ENCODE measurements at places on chromosomes 3 and 15. TPM values are rescaled to one million over a fixed set of nuclear protein-coding genes. Genes with fewer than 3 reads are reported as not detected.

CACNA2D3 gene
- 14.4 TPM for total RNA-seq

DNA sequence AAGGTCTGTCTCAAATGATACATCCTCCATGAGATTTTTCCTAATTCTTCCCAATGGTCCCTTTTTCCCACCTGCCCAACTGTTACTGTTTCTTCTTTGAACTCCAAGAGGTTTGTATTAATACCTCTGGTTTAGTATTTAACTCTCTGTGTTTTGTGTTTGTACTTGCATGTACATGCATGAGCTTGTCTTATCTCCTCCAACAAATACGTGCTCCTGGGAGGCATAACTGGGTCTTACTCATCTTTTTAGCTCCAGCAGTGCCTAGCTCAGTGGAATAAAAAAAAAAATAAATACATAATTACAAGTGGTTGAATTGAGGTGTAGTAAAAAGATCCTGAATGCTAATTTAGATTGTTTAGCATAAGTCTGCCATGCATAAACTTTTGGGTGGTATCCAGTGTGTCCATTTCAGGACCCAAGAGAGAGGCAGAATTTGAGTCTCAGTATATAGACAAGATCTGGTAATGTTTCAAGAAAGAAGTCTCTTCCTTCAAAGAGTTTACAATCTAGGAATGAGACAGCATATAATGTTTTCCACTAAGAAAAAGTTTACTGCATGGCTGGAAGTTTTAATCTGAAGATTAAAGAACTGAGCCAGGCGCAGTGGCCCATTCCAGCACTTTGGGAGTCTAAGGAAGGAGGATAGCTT is 1.7 kb upstream of the LYSMD2 start:
- no peaks in the 10 kb centered on the region for H3K27me3 ChIP-seq
- DNase-seq: no peak
- H3K4me1 ChIP-seq: peaks cover 20% of the 10 kb centered on the region

DNA sequence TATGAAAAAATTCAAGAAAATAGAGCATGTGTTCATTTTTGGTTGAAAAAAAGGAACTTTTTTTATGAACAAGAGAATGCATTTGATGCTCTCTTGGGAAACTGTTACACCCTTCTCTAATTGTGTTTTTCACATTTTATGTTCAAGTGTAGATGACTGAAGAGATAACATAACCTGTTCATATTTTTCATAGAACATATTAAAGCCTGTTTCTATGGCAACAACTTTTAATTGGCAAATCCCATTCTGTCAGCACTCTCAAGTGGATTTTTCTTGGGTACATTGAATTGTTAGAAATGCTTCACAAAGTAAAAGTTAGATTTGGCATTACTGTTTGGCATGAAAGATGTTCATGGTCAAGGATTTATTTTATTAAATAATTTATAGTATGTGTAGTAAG is 117.5 kb downstream of the MBNL1 start:
- DNase-seq: no peak
- peak overlapping the region; percentile 45 for H3K4me3 ChIP-seq
- H3K4me1 ChIP-seq: peaks cover 89% of the 10 kb centered on the region
- H3K27ac ChIP-seq: peak overlapping the region; percentile 95
- no peaks in the 10 kb centered on the region for H3K27me3 ChIP-seq

- H3K4me3 ChIP-seq: no peak overlapping the region
- no peaks in the 10 kb centered on the region for H3K36me3 ChIP-seq
- no peak overlapping the region for H3K27ac ChIP-seq
- H3K4me1 ChIP-seq: no peaks in the 10 kb centered on the region
- DNase-seq: no peak
Observed at GRCh38 chr15:66954601-66955000, 110.8 kb upstream of the SMAD3 start.

- H3K4me3 ChIP-seq: no peak overlapping the region
- H3K36me3 ChIP-seq: peaks cover 37% of the 10 kb centered on the region
- no peak for DNase-seq
- H3K27me3 ChIP-seq: no peaks in the 10 kb centered on the region
- H3K27ac ChIP-seq: peak overlapping the region; percentile 94
- H3K4me1 ChIP-seq: peaks cover 65% of the 10 kb centered on the region
Observed at GRCh38 chr3:128814060-128814459, 65.4 kb upstream of the ACAD9 start.

DNA sequence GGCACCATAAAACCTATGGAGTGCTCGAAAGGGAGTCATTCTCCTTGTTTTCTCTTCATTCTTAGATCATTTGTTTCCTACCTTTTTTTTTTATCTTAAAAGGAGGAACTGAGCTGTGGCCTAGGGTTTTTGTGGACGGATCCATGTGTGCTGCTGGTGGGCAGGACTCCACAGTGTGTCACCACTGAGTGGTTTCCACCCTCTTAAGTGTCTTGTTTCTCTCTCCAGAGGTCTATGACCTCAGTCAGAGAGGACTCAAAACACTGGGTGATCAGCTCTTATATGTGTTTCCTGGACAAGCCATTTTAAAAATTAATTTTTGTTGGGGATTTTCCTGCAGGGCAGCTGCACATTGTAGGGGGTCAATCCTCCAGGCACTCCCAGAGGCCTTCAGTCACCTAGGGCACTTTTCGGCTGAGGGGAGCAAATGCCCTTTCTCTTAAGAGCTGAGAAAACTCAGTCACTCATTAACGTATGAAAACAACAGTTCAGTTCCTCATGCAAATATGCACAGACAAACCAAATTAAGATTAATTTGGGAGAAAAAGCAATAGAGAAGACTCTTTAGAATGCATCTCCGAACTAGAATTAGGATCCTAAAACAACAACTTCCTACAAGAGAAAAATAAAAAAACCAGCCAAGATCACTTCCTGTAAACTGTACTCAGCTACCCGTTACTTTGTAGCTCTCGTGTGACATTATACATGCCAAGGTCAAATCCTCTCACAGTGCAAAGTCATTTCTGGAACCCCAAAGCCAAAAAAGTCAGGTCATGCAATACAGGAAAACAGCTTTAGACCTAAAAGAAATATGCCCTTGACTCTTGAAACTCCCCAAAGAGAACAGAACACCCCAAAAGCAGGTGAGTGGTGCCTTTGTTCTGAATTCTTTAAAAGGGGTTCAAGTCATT is 27.6 kb upstream of the FAM3D start:
- no peaks in the 10 kb centered on the region for H3K27me3 ChIP-seq
- no peak overlapping the region for H3K4me3 ChIP-seq
- no peak for DNase-seq
- H3K36me3 ChIP-seq: no peaks in the 10 kb centered on the region

ADAMTSL3 gene
- total RNA-seq: 0.66 TPM

DNA sequence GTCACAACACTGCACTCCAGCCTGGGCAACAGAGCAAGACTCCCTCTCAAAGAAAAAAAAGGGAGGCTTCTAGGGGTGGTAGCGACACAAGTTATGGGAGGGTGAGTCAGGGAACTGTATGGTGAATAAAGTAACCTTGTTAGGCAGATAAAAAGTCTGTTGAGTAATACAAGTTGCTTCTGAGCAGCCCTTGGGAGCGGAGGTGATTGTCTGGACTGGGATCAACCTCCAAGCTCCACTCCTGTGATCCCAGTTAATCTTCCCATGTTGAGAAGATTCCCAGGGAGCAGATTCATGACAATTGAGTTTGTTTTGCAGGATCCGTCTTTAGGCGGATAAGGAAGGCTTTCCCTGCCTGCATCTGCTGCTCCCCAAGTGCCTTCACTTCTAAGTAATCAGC is 335.9 kb downstream of the THSD4 start:
- H3K27ac ChIP-seq: no peak overlapping the region
- no peak overlapping the region for H3K4me3 ChIP-seq
- no peak for DNase-seq
- peaks cover 21% of the 10 kb centered on the region for H3K4me1 ChIP-seq

DNA sequence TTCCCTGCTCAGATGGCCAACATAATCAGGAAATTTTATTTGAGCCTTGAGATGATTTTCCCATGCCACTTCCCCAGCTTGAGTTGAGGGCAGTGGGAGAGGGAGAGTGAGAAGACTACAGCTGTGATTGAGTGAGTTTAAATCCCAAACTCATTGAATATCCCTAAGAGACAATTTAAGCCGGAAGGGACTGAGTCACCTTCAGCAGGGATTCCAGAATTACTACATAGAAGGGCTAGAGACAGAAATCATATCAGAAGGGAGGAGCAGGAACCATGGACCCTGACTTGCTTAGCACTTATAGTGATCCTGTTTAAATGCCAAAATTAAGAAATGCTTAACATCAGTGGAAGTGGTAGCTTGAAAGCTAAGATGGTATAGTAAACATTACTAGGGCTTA is 312.2 kb upstream of the SLCO3A1 start:
- H3K27ac ChIP-seq: no peak overlapping the region
- DNase-seq: no peak
- no peaks in the 10 kb centered on the region for H3K36me3 ChIP-seq
- H3K27me3 ChIP-seq: no peaks in the 10 kb centered on the region
- no peak overlapping the region for H3K4me3 ChIP-seq
- H3K4me1 ChIP-seq: peaks cover 11% of the 10 kb centered on the region

- no peak overlapping the region for H3K27ac ChIP-seq
- no peaks in the 10 kb centered on the region for H3K36me3 ChIP-seq
- H3K4me1 ChIP-seq: no peaks in the 10 kb centered on the region
- H3K4me3 ChIP-seq: no peak overlapping the region
- DNase-seq: no peak
Observed at GRCh38 chr3:117616227-117616626, 906.6 kb downstream of the TUSC7 start.

C3orf62 gene
- 1.8 TPM for total RNA-seq

GRCh38 chr3:9224490-9224889 is 25.0 kb downstream of the SRGAP3 start:
- H3K27ac ChIP-seq: no peak overlapping the region
- H3K4me3 ChIP-seq: no peak overlapping the region
- H3K4me1 ChIP-seq: peaks cover 6% of the 10 kb centered on the region

GRCh38 chr3:167318306-167318705 is 61.8 kb downstream of the ZBBX start:
- no peak overlapping the region for H3K4me3 ChIP-seq
- no peak overlapping the region for H3K27ac ChIP-seq
- H3K4me1 ChIP-seq: no peaks in the 10 kb centered on the region
- H3K36me3 ChIP-seq: no peaks in the 10 kb centered on the region
- DNase-seq: no peak

- no peaks in the 10 kb centered on the region for H3K27me3 ChIP-seq
- no peak overlapping the region for H3K27ac ChIP-seq
- no peaks in the 10 kb centered on the region for H3K4me1 ChIP-seq
- H3K4me3 ChIP-seq: no peak overlapping the region
- DNase-seq: no peak
- H3K36me3 ChIP-seq: no peaks in the 10 kb centered on the region
Observed at GRCh38 chr3:4507024-4507596, 14.0 kb downstream of the ITPR1 start.

DNA sequence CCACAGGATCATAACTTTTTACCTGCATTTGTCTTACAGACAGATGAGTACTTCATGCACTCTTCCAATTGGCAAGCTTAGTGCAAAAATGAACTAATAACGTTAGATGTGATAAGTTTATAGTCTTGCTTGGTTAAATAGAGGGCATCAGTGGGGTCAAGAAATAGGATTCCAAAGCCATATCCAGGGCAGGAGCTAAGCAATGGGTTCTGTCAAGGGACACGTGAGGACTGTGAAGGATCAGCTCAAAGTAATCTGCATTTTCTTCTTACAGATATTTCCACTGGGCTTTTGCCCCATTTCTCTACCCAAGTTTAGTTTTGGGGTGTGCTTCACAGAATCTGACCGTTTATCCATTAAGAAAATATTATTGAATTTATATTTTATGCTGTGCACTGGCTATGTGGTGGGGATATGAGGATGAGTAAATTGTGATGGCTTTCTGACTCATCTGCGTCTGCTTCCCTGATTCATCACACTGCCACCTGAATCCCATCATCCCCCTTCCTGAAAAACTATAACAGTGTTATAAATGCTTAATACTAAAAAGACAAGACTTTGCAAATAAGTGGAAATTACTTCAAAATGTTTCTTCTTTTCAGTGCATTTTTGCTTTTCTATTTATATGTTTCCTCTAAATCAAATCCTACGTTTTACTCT is 17.5 kb downstream of the PPP2R3A start:
- H3K27me3 ChIP-seq: no peaks in the 10 kb centered on the region
- peaks cover 9% of the 10 kb centered on the region for H3K4me1 ChIP-seq
- no peaks in the 10 kb centered on the region for H3K36me3 ChIP-seq
- no peak overlapping the region for H3K27ac ChIP-seq
- no peak overlapping the region for H3K4me3 ChIP-seq

GRCh38 chr3:71640331-71640983 is 56.9 kb upstream of the FOXP1 start:
- H3K27me3 ChIP-seq: no peaks in the 10 kb centered on the region
- H3K36me3 ChIP-seq: no peaks in the 10 kb centered on the region
- H3K4me3 ChIP-seq: no peak overlapping the region
- DNase-seq: no peak
- no peaks in the 10 kb centered on the region for H3K4me1 ChIP-seq
- H3K27ac ChIP-seq: no peak overlapping the region

GOLGA8G gene
- total RNA-seq: not detected

TNNC1 gene
- 8,123 TPM for total RNA-seq

DNA sequence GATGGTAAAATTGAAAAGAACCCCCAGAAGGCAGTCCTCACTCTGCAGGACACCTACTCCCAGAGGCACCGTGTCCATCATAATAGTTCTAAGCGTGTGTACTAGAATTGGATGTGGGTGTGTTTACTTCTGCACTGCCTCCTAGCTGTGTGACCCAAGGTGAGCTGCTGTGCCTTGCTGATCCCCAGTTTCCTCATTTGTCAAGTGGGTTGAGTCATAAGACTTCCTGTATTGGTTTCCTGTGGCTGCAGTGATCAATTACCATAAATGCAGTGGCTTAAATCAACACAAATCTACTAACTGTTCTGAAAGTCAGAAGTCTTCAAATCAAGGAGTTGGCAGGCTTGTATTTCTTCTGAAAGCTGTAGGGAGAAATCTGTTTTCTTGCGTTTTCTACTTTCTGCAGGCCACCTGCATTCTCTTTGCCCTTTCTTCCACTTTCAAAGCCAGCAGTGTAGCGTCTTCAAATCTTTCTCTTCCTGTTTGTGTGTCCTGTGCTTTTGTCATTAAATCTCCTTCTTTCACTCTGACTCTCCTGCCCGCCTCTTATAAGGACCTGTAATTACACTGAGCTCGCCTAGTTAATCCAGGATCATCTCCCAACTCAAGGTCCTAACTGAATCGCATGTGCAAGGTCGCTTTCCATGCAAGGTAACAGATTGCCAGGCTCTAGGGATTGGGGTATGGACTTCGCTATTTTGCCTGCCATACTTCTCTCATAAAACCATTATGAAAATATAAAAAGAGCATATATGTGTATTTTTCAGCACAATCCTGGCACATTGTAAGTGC is 59.0 kb downstream of the RORA start:
- DNase-seq: no peak
- H3K27me3 ChIP-seq: no peaks in the 10 kb centered on the region
- H3K36me3 ChIP-seq: no peaks in the 10 kb centered on the region
- peaks cover 50% of the 10 kb centered on the region for H3K4me1 ChIP-seq

FBXO40 gene
- total RNA-seq: 36.8 TPM

- no peak overlapping the region for H3K4me3 ChIP-seq
- H3K36me3 ChIP-seq: no peaks in the 10 kb centered on the region
- H3K27ac ChIP-seq: no peak overlapping the region
Observed at GRCh38 chr3:14152233-14152962, 26.0 kb downstream of the XPC start.
